ENCODE measurements at places on chromosomes 16 and 17.
A peak's percentile ranks its signal among the peaks of the same experiment; 100 is the strongest.

GRCh38 chr17:7610641-7611040 lies 4.1 kb downstream of the FXR2 start:
- no peak for DNase-seq

DNA sequence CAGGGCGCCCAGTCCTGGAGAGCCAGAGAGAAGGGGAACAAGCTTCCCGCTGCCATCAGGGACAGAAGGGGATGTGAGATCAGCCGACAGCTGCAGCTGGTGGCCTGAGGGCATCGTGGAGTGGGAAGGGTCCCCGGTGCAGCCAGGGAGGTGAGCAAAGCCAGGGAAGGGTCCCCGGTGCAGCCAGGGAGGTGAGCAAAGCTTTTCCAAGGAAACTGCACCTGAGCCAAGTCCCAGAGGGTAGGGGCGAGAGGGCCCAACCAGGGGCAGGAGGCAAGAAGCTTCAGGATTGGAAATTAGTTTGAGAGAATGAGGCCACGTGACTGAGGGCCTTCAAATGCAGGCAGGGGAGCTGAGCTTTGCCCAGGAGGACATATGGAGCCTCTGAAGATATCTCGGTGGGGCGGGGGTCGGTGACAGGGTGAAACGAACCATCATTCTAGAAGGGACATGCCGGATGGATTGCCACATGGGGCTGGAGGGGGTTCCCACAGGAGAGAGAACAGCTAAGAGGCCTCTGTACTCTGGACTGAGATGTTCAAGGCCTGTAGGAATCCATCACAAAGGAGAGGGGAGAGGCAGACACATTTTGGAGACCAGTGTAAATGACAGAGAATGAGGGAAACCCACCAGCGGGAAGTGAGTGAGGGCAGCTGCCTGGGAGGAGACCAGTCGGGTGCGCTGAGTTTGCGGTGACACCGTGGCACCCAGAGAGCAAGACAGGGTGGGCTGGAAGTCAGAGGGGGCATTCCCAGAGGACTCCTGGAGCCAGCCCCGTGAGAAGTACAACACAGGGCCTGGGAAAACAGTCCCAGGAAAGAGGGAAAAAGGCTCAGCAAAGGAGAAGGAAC lies 31.4 kb upstream of the RPH3AL start:
- DNase-seq = no peak

DNA sequence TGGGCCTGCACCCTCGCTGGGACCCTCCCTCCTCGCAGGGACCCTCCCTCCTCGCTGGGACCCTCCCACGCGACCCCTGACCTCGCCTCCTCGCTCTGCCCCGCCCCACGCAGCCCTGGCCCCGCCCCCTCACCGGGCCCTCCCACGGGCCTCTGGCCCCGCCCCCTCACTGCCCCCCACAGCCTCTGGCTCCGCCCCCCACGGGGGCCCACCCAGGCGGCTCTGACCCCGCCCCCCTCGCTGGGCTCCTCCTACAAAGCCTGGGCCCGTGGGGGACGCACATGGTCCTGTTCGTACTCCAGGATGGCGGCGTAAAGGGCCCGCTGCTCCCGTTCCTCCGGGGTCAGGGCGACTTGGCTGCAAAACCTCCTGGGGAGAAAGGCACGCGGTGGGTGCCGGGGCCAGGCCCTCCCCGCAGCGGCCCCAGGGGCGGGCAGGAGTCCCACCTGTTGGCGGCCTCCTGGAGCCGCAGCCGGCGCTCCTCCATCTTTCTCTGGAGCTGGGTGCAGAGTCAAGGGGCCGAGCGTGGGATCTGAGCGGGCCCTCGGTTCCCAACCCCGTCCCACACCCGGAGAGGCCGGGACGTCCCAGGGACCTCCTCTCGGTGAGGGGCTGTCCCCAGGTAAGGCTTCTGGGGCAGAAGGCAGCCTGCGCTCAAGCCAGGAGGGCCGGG lies 9.0 kb downstream of the VPS9D1 start:
- peak; percentile 23 for DNase-seq

- DNase-seq = peak; percentile 61
Measured at GRCh38 chr16:3654249-3654991, at the start of gene DNASE1. Gene DNASE1, plus strand, starts transcription at chr16:3654691. Its CDS starts 683 bp downstream, at chr16:3655374.

GRCh38 chr17:40480501-40481003 lies 20.9 kb downstream of the TNS4 start:
- peak; percentile 66 for DNase-seq

GRCh38 chr16:67077871-67078270 lies 31.9 kb upstream of the PHAF1 start:
- no peak for DNase-seq

- DNase-seq = peak; percentile 13
Measured at GRCh38 chr17:58338841-58339754, 10.5 kb upstream of the TSPOAP1 start.

All from bronchial epithelial cell (primary cell).